ENCODE measurements at places on chromosomes 7 and 10.
A peak's percentile ranks its signal among the peaks of the same experiment; 100 is the strongest.

DNA sequence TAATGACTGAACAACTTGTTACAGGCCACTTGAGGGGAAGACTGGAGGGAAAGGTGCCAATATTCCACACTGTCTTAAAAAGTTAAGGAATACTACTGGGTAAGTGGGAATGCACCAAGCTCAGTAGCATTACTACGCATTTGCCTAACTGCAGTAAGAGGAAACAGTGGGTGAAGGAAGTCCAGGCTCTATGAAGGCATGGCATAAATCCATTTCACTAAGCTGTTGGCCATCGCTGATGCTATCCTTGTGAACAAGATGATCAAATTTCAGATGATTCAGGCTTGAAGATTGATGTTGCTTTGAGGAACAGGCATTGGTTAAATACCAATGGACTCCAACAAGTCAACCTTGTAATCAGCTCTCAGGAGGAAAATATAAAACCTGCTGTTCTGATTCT is 44.2 kb upstream of the TES start:
- DNase-seq = no peak

DNA sequence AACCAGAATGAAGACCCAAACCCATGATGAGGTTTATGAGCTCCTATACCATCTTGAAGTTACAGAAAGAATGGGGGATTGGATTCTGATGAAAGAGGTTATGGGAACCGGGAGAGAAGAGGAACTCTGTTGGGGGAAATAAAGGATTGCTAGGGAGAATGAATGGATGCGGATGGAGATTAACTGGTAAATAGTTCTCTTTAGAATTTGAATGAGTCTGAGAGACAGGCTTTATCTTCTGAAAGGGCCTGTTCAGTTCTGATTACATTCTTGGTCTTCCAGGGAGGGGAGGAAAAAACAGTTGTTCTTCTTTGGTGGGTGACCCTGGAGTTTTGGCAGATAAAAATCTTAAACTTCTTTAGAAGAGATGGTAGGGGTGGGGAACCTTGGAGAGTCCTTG is 13.9 kb downstream of the SUGCT start:
- no peak for DNase-seq

- DNase-seq = no peak
Measured at GRCh38 chr7:154919344-154920225, 83.3 kb downstream of the PAXIP1 start.

DNA sequence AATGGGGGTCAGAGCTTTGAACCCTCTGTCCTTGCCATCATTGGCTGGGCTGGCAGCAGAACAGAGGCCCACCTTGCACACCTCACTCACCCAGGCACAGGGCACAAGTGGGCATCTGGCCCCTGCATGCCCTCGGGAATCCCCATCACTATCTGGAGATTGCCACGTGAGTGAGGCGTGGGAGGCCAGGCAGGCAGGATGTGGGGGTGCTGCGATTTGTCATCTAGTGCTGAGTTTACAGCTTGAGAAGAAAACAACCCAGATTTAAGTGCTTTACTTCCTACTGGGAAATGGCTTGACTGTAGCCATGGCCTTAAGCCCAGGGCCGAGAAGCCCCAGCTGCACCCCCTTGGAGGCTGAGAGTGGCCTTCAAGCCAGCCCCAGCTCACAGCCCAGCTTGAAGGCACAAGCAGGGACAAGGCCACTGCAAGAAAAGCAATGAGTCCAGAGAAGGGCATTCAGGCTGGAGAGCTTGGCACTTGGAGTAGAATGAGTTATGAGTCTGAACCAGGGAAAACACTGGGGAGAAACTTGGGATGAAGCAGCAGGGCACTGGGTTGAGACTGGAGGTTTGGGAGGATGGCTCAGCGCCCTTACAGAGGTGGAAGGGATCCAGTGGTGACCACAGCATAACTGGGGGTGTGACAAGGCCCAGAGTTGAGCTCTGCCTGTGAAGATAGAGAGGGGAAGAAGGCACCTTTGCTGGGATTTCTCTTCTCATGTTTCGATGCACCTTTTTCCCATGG is 123.0 kb downstream of the CXCL12 start:
- DNase-seq = peak; percentile 9

DNA sequence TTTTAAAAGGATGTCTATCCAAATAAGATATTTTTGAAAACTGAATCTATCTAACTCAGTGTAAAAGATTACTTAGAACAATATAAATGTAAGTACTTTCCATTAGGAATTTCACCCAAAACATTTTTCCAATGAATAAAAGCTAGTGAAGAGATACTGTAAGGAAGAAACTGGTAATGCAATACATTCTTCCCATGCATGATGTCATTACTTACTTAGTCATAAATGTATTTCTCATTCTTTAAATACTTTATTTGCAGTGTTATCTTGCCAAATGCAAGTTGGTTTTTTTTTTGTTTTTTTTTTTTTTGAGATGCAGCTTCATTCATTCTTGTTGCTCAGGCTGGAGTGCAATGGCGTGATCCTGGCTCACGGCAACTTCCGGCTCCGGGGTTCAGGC is 265.6 kb downstream of the PHF14 start:
- no peak for DNase-seq

GRCh38 chr10:9051328-9051974 is 997.0 kb downstream of the GATA3 start:
- no peak for DNase-seq

GRCh38 chr10:62760401-62760800 is 44.1 kb upstream of the ADO start:
- no peak for DNase-seq

- no peak for DNase-seq
Measured at GRCh38 chr10:7121154-7121797, 289.6 kb downstream of the SFMBT2 start.

DNA sequence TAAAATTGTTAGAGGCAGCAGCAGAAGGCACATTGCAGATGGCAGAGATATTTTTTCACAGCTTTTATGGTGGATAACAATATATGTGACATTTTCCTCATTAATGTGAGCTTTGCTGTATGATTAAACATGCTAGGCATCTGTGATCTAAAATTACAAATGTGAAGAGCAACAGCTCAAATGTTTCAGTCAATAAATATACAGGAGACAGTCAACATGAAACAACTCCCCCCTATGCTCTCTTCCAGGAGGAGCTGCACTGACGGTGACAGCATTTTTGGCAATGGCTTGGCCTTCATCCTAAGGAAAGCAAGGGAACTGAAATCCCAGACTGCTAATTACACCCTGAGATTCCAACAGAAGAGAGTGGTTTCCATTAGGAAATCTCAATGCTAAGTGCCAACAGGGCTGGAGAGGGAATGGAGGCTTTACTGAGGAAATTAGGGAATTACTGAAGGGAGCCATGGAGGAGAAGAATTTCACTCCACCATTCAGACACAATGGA is 51.4 kb upstream of the GRB10 start:
- no peak for DNase-seq

GRCh38 chr10:78338717-78339116 is 305.1 kb downstream of the RPS24 start:
- no peak for DNase-seq
